ENCODE measurements at places on chromosomes 5 and 9.

DNA sequence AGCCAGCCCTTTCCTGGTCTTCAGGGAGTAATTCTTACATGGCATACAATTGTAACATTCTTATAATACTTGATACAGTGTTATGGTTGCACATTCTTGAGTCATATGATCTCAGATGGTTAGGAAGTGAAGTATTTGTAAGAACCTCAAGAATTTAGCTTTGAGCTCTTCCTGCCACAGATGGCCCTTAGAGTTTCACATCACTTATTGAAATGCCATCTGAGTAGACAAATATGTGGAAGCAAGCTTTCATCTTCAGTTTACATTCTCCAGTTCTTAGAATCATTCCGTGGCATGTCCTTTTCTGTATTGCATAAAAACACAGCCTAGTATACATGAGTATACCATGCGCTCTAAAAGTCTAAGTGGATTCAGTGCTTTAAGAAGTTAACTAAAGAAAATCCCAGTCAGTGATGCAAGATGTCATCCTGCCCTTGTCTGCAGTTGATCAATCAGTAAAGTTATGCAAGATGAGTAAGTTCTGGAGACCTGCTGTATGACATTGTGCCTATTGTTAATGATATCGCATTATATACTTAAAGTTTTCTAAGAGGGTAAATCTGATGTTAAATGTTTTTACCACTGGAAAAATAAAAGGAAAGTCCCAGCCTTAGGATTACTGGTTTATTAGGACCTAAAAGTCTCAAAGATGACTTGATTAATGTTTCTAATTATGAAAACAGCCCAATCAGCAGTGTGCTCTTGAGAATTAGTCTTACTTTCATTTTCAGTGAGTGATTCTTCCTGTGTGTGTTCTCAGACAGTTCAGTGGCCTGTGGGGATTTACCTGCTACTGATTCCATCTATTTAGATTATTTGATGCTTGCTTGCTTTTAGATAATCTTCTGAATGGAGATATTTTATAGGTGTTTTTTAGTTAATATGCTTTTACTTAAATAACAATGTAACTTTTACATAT lies 29.4 kb downstream of the RHOBTB3 start:
- DNase-seq, result no peak

DNA sequence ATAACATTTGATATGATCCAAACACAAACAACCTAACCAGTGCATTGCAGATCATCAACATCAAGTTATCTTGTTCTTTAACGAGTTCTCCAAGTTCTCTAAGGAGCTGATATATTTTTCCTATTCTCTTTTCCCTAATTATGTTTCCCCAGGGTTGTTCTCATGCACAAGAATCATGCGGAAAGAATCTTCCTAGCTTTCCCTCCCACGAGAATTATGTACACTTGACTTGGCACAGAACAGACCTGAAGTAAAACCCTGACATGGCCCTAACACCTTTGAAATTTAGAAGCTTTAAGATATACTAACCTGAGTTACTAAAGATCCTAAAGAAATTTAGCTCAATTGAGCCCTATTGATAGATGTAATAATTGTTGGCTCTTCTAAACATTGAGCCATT lies 110.7 kb upstream of the FST start:
- DNase-seq, result no peak

DNA sequence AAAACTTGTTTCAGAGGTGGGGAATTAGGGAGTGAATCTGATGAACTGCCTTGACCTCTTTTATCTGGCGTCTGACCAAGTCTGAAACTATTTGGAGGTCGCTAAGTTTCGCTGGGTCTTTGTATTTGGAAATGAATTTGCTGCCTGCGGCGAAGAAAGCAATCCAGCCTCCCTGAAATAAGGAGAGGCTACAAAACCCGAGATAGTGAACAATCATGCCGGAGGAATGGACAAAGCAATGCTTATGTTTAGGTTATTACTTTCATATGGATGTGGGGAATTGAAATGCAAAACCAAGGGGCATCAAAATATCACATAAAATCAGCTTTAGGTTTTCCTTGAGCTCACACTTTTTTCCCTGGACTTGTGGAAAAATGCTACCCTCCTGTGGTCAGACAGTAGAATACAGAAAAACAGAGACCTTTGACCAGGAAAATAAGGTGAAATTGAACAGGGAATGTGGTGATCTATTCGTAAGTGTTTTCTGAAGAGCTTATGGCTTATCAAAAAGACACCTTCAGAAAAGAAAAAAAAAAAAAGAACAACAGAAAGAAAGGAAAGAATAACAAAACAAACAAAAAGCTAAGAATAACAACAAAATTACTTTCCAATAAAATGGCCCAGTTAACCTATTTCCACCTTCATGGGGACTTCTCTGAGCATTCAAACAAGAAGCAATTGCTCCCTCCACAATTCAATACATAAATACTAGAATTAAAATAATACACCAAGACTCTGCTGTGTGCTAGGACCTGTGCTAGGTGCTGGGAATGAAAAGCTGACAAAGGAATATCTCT lies 68.6 kb upstream of the DPYSL3 start:
- DNase-seq, result peak; percentile 36

- no peak for DNase-seq
Observed at GRCh38 chr9:37954581-37954981, 50.7 kb upstream of the SLC25A51 start.

DNA sequence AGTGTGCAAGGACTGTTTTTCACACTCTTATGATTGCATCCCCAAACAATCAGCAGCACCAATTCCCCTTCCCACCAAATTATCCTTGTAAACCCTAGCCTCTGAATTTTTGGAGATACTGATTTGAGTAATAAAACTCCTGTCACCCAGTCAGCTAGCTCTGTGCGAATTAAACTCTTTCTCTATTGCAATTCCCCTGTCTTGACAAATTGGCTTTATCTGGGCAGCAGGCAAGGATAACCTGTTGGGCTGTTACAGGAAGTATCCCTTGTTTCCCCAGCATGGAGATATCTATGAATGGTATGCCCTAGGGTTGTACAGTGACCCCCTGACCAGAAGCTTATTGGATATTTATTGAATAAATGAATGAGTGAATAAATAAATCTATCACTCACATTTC lies 80.8 kb downstream of the PTCD2 start:
- DNase-seq, result no peak

GRCh38 chr5:107247427-107247826 lies 423.3 kb downstream of the EFNA5 start:
- no peak for DNase-seq

DNA sequence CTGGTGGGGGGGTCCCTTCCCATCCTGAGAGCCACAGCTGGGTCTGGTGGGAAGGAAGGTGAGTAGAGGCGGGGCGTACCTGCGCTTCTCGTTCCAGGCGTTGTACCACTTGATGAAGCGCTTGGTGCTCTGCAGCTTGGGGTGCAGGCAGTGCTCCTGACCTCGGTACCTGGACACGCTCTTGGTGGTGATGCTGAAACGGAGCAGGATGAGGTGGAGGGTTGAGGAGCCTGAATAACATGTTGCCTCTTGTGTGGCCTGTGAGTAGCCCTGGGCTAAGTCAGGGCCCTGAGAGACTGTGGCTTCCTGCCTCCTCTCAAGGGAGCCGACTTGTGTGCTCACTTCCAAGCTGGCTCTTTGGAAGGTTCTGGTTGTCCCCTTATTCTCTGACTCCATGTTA lies 4.3 kb downstream of the CXCL14 start:
- no peak for DNase-seq

DNA sequence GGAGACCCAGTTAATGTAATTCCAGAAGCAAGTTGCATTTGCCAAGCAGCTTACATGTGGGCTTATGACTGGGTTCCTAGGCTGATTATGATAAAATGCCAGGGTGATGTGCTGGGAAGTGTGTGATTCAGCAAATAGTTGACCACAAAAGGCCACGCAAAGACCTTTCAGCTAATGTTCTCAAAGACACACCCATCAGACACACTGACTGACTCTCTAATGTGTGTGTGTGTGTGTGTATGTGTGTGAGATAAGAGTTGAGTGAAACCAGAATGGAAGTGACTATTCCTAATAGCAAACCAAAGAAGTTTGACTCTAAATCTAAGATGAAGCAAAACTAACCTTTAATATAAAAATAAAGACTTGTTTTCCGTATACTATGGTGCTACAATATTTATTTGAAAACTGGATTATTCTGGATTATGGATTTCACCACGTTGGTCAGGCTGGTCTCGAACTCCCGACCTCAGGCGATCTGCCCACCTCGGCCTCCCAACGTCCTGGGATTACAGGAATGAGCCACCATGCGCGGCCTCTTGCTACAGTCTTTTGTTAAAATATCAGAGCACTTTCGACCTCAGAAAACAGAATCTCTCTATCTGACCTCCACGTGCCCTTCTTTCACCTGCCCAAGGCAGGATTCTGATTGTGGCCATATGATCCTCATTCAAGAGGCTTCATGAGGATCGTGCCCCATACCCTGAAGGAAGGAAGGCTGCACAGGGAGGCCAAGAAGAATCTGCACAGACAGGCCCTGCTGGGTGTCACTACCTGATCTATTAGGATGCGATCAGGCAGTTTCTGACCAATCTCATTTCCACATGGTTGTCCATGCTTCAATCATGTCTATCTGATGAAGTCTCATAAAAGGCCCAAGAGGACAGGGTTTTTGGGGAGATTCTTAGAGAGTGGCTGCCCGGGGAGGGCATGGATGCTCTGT lies 75.6 kb downstream of the USP20 start:
- DNase-seq, result no peak

- no peak for DNase-seq
Observed at GRCh38 chr5:82747986-82748385, 329.2 kb downstream of the TMEM167A start.

- no peak for DNase-seq
Observed at GRCh38 chr9:95116002-95116807, 201.3 kb downstream of the FANCC start.

GRCh38 chr9:93303258-93303771 lies 119.4 kb downstream of the WNK2 start:
- DNase-seq, result no peak

- no peak for DNase-seq
Observed at GRCh38 chr9:134175291-134175807, 11.0 kb upstream of the RNU6ATAC start.

DNA sequence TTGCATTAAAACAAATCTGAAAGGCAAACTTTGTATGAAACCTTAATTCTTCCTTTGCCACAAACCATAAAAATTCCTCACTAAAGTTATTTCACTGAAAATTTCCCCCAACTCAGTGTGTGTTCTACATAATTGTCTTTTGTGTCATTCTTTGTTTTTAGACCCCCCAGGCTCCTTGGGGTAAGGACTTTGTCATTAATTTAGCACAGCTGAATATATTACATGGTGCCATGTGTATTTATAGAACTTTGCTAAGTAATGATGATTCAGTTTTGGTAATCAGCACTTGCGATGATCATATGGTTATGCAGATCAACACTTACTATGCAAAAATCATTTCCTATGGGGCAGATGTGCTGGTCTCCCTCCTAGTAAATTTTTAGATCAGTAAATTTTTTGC lies 712.1 kb upstream of the MEF2C start:
- DNase-seq, result no peak

DNA sequence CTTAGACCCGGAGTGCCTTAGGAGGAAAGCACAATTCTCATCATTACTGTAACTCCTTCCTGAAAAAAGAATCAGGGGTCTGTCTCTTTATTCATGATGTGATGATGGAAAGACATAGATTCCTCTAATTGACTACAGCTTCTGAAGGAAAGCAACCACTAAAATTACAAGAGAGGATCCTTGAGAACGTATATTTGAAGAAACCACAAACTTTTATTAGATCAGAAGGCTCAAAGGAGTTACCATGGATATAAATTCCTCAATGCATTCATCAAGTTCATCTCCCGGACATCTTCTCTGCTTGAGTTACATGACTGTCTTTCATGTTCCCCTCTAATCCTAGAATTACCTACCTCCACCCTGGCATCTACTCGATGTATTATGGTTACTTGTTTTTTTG lies 104.1 kb upstream of the PAPPA start:
- DNase-seq, result no peak

DNA sequence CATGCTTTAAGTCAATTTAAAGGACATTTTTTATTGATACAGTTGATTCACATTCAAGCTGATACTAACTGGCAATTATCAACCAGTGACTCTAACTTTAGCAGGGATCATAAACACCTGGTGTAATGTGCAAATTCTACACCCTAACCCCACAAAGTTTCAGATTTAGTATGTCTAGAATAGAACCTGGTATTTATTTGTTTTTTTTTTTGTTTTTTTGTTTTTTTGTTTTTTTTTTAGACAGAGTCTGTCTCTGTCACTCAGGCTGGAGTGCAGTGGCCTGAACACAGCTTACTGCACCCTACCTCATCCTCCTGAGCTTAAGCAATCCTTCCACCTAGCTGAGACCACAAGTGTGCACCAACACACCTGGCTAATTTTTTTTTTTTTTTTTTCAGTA lies 311.2 kb upstream of the SEMA6A start:
- no peak for DNase-seq

- DNase-seq, result no peak
Observed at GRCh38 chr9:77764894-77765780, 117.0 kb upstream of the GNA14 start.

GRCh38 chr5:172541099-172541772 lies 86.9 kb upstream of the SH3PXD2B start:
- no peak for DNase-seq

DNA sequence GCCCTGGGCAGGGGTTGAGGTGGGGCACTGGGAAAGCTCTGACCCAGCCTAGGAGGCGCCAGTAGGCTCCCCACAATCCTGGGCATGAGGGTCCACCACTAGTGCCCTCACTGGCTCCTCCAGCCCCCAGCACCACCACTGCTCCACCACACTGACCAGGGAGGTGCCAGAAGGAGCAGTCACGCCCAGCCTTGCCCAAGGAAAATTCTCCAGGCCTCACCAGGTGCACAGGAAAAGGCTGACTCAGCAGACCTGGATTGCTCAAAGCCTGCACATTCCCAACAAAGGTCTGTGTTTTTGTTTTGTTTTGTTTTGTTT lies 62.9 kb downstream of the ZNF354C start:
- DNase-seq, result no peak

- DNase-seq, result no peak
Observed at GRCh38 chr9:91116211-91116610, 245.5 kb downstream of the AUH start.

DNA sequence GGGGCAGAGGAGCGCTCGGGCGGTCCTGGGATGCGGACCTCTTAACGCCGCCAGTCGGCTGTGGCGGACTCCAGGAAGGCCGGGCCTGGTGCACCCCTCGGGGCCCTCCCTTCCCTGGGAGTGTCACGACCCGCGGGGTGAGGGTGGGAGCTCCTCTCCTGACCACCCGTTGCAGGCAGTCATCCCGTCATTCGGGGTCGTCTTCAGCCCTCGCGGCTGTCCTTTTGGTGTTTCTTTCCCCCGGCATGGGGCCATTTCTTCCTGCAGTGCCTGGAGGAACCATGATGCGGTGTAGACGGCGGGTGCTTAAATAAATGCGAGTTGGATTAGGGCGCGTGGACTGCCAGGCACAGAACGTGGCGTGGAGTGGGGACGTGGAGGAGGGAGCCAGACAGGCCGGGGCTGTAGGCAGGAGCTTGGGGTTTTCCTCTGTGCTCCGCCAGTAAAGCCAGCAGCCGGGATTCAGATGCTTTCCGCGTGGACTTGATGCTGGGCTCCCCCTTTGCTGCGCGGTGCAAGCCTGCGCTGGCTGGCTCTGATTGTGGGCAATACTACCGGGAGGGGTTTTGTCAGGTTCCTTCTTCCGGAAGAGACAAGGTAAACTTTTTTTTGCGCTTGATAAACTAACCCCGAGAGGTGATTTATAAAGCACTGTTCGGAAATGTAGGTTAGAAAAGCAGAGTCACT lies 868 bp downstream of the KDM4C start:
- peak; percentile 19 for DNase-seq

All from COR-L47 (cell line).